Regular cardiac myocyte (primary cell): ENCODE measurements at places on chromosomes 2 and 18. TPM values are rescaled to one million over a fixed set of nuclear protein-coding genes. Genes with fewer than 3 reads are reported as not detected.

The RIT2 gene
- total RNA-seq = not detected in 2 replicates

The HOXD13 gene
- not detected in 2 replicates for total RNA-seq

The PAX8 gene
- total RNA-seq = 0.38 and 1.1 TPM in 2 replicates

The ALLC gene
- total RNA-seq = under 0.01 TPM in 1 of 2 replicates, not detected in the other

The DUSP28 gene
- 2.3 and 3.7 TPM in 2 replicates for total RNA-seq

The HTR2B gene
- total RNA-seq = 1.9 and 13.0 TPM in 2 replicates

The SPATS2L gene
- 60.6 and 76.7 TPM in 2 replicates for total RNA-seq

The CAMKMT gene
- total RNA-seq = 6.8 and 7.7 TPM in 2 replicates

The MAP2 gene
- 5.1 and 5.2 TPM in 2 replicates for total RNA-seq

The FBLN7 gene
- 0.96 and 7.6 TPM in 2 replicates for total RNA-seq

The DSEL gene
- 55.0 and 60.0 TPM in 2 replicates for total RNA-seq

The SERPINB11 gene
- not detected in 2 replicates for total RNA-seq

The ITPRIPL1 gene
- 1.1 and 1.3 TPM in 2 replicates for total RNA-seq

The DOK6 gene
- 0.77 and 3.7 TPM in 2 replicates for total RNA-seq

The LOXL3 gene
- total RNA-seq = 147 and 384 TPM in 2 replicates

The ALK gene
- under 0.01 TPM in 1 of 2 replicates, not detected in the other for total RNA-seq

The MGAT4A gene
- total RNA-seq = 0.28 and 0.58 TPM in 2 replicates

The GAD1 gene
- under 0.01 and 0.19 TPM in 2 replicates for total RNA-seq

The CAPN13 gene
- total RNA-seq = under 0.01 TPM in 1 of 2 replicates, not detected in the other
